ENCODE measurements at places on chromosomes 7 and 10. TPM values are rescaled to one million over a fixed set of nuclear protein-coding genes. Genes with fewer than 3 reads are reported as not detected.

DNA sequence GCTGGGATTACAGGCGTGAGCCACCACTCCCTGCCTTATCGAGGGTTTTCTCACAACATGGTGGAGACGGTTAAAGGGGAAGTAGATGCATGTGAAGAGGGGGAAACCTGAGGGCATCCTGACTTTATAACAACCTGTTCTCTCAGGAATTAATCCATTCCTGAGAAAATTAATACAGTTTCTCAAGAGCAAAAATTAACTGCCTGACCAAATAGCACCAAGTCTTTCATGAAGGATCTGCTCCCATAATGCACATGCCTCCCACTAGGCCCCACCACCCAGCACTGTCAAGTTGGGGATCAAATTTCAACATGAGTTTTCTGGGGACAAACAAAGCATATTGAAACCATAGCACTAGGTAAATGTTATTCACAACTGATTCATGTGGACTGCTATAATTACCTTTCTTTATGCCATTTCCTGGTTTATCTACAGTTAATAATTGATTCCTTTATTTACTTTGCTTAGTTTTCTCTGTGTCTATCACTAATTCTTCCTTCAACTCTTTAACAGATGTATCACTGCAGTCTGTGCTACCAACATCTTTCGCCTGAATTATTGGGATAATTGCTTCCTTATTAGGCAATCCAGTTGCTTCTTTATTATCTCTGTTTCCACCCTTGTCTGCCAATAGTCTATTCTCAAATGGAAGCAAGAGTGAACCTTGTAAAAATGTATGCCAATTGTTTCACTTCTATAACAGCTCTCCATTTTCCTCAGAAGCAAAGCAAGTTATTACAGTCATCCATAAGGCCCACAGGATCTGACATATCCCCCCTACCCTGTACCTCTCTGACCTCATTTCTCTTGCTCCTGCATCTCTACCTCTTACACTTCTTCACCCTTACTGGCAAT lies 12.9 kb upstream of the MICU1 start:
- no peaks in the 10 kb centered on the region for H3K36me3 ChIP-seq
- H3K27ac ChIP-seq = no peak overlapping the region
- no peak for DNase-seq
- H3K4me3 ChIP-seq = no peak overlapping the region
- peaks cover 7% of the 10 kb centered on the region for H3K4me1 ChIP-seq

GRCh38 chr7:117017702-117018266 lies 64.5 kb downstream of the ST7 start:
- no peaks in the 10 kb centered on the region for H3K27me3 ChIP-seq
- H3K27ac ChIP-seq = no peak overlapping the region
- DNase-seq = no peak
- no peak overlapping the region for H3K4me3 ChIP-seq
- peaks cover 21% of the 10 kb centered on the region for H3K4me1 ChIP-seq

- no peaks in the 10 kb centered on the region for H3K36me3 ChIP-seq
- H3K4me3 ChIP-seq = no peak overlapping the region
- no peaks in the 10 kb centered on the region for H3K27me3 ChIP-seq
Observed at GRCh38 chr7:157853076-157853788, 516.4 kb downstream of the DNAJB6 start.

GRCh38 chr7:157784979-157785441 lies 448.2 kb downstream of the DNAJB6 start:
- DNase-seq = no peak
- no peak overlapping the region for H3K27ac ChIP-seq

DNA sequence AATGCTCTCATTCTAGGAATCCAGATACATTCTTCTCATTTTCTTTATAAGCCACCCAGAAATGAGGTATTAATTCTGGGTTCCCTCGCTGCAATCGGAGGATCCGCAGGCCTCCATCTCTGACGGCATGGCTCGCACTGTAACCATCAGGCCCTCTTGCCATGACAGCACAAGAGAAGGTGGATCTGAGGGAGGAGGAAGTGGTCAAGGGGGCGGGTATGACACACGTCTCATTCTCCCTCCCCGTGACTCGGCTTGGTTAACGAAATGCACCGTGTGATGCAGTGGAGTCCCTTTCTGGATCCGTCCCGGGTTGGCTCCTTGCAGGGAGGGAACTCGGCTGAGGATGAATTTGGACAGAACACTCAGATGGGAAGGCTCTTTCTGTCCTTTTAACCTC lies 280.2 kb downstream of the TCERG1L start:
- no peak overlapping the region for H3K4me3 ChIP-seq
- DNase-seq = peak; percentile 30
- no peak overlapping the region for H3K27ac ChIP-seq

DNA sequence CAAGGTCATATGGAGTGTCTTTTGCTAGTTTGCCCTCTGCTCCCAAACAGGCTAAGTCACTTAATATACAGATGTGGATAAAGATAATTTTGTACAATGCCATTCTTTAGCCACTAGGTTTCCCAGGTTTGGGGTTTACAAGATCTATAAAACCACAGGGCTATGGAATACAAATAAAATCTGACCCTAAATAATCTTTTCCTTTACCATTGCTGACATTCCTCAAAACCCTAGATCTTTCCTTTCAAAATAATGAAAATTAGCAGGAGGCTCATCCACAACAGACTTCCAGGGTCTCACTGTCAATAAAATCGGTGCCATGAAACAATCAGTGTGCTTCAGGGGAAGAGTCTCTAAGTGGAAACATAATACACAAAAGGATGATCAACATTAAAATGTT lies 148.4 kb downstream of the CPEB3 start:
- peaks cover 11% of the 10 kb centered on the region for H3K4me1 ChIP-seq
- H3K27ac ChIP-seq = no peak overlapping the region
- no peaks in the 10 kb centered on the region for H3K27me3 ChIP-seq
- no peak for DNase-seq
- H3K36me3 ChIP-seq = peaks cover 7% of the 10 kb centered on the region

GRCh38 chr10:113073549-113074189 lies 123.6 kb downstream of the TCF7L2 start:
- no peaks in the 10 kb centered on the region for H3K27me3 ChIP-seq
- peak overlapping the region; percentile 74 for H3K27ac ChIP-seq
- H3K4me1 ChIP-seq = peaks cover 40% of the 10 kb centered on the region
- H3K4me3 ChIP-seq = no peak overlapping the region
- peaks cover 8% of the 10 kb centered on the region for H3K36me3 ChIP-seq
- DNase-seq = peak; percentile 88

- H3K36me3 ChIP-seq = no peaks in the 10 kb centered on the region
- no peak overlapping the region for H3K4me3 ChIP-seq
- peak overlapping the region; percentile 57 for H3K27ac ChIP-seq
- peaks cover 12% of the 10 kb centered on the region for H3K4me1 ChIP-seq
- H3K27me3 ChIP-seq = no peaks in the 10 kb centered on the region
Observed at GRCh38 chr10:117477961-117478670, 64.4 kb upstream of the EMX2 start.

DNA sequence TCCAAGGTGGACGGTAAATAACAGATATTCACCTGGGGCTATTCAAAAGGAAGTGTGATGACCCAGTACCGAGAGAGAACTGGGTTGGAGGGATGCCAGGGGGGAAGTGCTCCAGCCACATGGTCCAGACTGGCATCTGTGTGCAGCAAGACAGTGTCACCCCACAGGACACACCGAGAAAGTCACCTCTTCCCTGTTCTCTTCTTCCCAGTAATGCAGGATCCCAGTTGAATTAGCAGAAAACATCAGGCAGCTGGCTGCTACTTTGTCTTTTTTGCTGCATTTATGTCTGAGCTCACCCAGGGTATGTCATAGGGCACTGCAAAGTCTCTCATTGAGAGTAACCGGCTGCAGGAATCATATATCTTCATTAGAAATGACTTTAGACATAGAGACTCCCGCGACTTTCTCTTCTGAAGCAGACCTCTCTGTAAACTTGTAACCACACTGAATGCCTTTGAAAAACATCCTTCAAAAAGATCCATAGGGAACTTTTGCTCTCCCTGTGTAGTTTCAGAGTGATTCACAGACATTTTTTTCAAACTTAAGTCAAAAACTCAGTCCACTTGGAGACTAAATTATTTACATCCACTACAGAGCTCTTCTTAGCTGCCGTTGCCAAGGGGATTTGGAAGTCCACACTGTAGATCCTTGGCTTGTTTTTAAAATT lies 609.0 kb upstream of the DPP6 start:
- H3K36me3 ChIP-seq = no peaks in the 10 kb centered on the region
- no peak overlapping the region for H3K4me3 ChIP-seq
- H3K27me3 ChIP-seq = no peaks in the 10 kb centered on the region
- no peak for DNase-seq
- no peaks in the 10 kb centered on the region for H3K4me1 ChIP-seq

DNA sequence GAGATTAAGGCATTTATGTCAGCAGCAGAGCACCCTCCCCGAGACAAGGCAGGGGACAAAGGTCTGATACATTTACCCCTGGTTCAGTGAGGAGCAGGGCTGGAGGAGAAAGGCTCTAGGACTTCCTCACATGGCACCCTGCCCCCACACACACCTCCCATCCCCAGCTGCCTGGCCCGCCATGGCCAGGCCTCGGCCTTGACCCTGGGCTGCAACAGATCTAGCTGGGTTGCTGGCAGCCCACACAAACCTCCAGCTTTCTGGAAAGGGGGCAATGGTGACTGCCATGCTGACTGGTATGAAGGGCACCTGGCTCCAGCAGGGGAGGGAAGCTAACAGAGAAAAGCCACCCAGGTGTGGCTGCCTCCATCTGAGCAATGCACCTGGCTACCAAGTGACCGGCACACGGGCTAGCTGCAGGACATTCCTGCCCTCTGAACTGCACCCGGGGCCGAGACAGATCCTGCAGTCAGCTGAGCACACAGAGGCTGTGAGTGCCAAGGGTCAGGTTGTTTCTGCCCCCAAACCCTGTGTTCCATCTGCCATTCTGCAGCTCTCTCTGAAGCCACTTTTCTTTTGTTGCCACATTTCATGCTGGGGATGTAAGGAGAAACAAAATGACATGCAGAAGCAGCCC lies 85.8 kb upstream of the LRRC18 start:
- no peak for DNase-seq
- no peak overlapping the region for H3K4me3 ChIP-seq
- no peak overlapping the region for H3K27ac ChIP-seq
- H3K27me3 ChIP-seq = no peaks in the 10 kb centered on the region
- H3K36me3 ChIP-seq = no peaks in the 10 kb centered on the region

GRCh38 chr7:106731646-106732444 lies 70.9 kb upstream of the CCDC71L start:
- H3K27me3 ChIP-seq = no peaks in the 10 kb centered on the region
- no peak overlapping the region for H3K27ac ChIP-seq
- H3K4me3 ChIP-seq = no peak overlapping the region
- H3K36me3 ChIP-seq = no peaks in the 10 kb centered on the region
- peaks cover 11% of the 10 kb centered on the region for H3K4me1 ChIP-seq
- DNase-seq = no peak

- no peak overlapping the region for H3K27ac ChIP-seq
- no peaks in the 10 kb centered on the region for H3K27me3 ChIP-seq
- H3K4me1 ChIP-seq = no peaks in the 10 kb centered on the region
Observed at GRCh38 chr7:81632418-81632817, 137.4 kb downstream of the HGF start.

The SFRP4 gene
- total RNA-seq = 0.17 TPM

The METTL27 gene
- 2.9 TPM for total RNA-seq

The GCC1 gene
- 19.9 TPM for total RNA-seq

The PRPS1L1 gene
- not detected for total RNA-seq

The SVOPL gene
- total RNA-seq = 0.86 TPM

The COL13A1 gene
- 0.94 TPM for total RNA-seq

The EEPD1 gene
- total RNA-seq = 15.2 TPM

The CDHR1 gene
- total RNA-seq = 398 TPM

The TMEM130 gene
- not detected for total RNA-seq

The LEP gene
- total RNA-seq = 11.8 TPM

All from suprapubic skin (tissue), 4 donors.